Choroid plexus epithelial cell (primary cell): ENCODE measurements at places on chromosomes 4 and X.

- DNase-seq, result peak; percentile 47
Observed at GRCh38 chr4:53489279-53489889, 101.9 kb downstream of the LNX1 start.

GRCh38 chrX:53281963-53282695 lies 745 bp upstream of the IQSEC2 start:
- peak; percentile 44 for DNase-seq

- DNase-seq, result no peak
Observed at GRCh38 chr4:188282471-188283232, 143.4 kb downstream of the TRIML1 start.

DNA sequence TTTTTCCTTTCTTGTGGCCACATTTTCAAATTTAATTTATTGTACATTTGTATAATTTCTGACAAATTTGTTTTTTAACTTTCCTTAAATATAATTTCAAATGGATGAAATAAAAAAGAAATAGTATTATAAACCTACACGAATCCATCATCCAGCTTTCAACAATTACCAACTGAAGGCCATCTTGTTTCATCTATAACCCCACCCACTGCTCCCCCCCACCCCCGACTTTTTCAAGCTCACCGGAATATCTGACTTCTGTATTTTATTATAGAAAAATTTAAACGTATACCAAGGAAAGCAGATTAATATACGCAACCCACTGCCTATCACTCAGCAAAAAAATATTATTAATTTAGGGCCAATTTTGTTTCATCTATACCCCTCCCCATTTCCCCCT lies 1.1 kb downstream of the MORF4L2 start:
- DNase-seq, result peak; percentile 44

DNA sequence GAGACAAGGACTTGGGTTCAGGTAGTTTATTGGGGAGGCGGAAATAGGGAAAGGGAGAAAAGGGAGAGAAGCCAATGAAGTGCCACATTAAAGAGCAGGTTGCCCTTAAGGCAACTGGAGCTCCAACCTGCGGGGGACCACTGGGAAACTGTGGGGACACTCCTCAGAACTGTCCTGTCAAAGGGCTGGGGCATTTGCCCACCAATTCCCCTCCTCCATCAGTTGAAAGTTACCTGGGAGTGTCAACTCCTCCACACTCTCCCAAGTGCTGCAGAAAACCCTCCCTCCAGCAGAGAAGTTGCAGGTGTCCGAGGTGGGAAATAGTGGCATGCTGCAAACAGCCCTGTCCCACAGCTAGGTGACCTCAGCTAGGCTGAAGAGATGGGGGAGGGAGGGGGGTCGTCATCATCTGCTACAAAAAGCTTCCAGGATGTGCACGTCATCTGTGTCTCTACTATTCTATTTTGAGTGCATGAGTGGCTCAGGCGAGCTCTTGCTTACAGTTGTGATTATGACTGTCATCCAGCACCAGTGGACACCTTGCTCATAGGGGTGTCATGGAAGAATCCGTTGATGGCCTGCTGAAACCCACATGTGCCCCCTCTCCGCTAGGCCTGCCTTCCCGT lies 41.5 kb upstream of the XPNPEP2 start:
- DNase-seq, result no peak

- no peak for DNase-seq
Observed at GRCh38 chrX:2549876-2550275, 49.1 kb upstream of the DHRSX start.

- peak; percentile 76 for DNase-seq
Observed at GRCh38 chrX:9681422-9681821, 84.2 kb downstream of the GPR143 start.

GRCh38 chr4:89307178-89307445 lies 488 bp downstream of the GPRIN3 start:
- no peak for DNase-seq

- no peak for DNase-seq
Observed at GRCh38 chr4:83335701-83336100, 1.1 kb upstream of the HPSE start.

- no peak for DNase-seq
Observed at GRCh38 chr4:97911236-97911906, 231.9 kb downstream of the STPG2 start.

DNA sequence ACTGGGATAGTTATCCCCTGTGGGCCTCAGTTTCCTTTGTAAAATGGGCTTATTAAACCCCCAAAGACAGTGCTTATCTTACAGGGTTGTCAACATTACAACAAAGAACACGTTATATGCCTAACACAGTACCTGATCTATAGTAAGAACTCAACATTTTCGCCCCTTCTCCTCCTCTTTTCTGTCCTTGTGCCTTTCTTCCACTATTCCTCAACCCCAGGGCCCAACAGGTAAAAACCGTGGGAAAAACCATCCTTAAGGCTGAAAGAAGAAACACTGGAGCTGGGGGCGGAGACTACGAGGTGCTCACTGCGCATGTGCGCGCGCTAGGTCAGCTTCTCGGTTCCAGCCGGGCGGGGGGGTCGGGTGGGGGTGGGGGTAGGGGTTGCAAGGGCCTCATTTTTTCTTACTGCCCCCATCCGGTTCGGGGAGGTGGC lies 426 bp upstream of the XIAP start:
- DNase-seq, result no peak

DNA sequence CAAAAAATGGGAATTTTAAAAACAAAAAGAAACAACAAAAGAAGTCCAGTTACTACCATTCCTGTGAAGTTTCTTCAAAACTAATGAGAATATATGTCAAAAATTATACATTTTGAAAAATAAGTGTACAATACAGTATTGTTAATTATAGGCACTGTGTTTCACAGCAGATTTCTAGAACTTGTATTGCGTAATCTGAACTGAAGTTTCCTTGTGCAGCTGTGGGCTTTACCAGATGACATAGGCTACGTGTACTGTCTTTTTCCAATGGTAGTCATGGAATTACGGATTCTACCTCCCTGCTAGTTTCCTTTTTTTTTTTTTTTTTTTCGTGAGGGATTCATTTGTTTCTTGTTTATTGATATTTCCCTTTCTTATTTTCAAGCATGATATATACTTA lies 113.8 kb upstream of the GABRA2 start:
- DNase-seq, result peak; percentile 48

GRCh38 chr4:62644372-62644771 lies 1444.2 kb downstream of the ADGRL3 start:
- DNase-seq, result peak; percentile 43

GRCh38 chrX:101659601-101660063 lies at the start of gene ARMCX2:
Gene ARMCX2 (minus strand): TSS chrX:101659850. CDS start chrX:101657588, 2,262 bp downstream.
- peak; percentile 75 for DNase-seq

GRCh38 chrX:112646651-112647050 lies 33.1 kb downstream of the LHFPL1 start:
- no peak for DNase-seq

DNA sequence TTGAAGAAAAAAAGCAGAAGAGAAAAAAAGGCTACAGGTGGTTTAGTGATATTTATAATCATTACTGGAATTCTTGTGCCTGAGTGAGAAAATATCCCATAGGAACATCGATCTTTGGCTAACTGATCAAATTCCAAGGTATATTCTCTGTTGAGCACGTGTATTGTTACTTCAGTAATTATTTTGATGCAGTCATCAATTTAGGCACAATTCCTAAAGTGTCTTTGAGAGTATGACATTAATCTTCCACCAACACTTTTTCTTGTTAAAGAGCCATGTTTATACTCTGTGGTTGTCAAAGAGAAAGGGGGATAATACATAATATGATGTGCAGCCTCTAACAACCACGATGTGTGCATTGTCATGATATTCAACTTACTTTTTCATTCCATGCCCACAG lies 151.1 kb downstream of the TSPAN5 start:
- DNase-seq, result no peak

GRCh38 chrX:47030339-47030738 lies 47.9 kb upstream of the RGN start:
- DNase-seq, result peak; percentile 78

GRCh38 chrX:19549838-19550237 lies 34.5 kb upstream of the MAP3K15 start:
- no peak for DNase-seq

- no peak for DNase-seq
Observed at GRCh38 chr4:184641022-184641421, 8.2 kb downstream of the CASP3 start.

DNA sequence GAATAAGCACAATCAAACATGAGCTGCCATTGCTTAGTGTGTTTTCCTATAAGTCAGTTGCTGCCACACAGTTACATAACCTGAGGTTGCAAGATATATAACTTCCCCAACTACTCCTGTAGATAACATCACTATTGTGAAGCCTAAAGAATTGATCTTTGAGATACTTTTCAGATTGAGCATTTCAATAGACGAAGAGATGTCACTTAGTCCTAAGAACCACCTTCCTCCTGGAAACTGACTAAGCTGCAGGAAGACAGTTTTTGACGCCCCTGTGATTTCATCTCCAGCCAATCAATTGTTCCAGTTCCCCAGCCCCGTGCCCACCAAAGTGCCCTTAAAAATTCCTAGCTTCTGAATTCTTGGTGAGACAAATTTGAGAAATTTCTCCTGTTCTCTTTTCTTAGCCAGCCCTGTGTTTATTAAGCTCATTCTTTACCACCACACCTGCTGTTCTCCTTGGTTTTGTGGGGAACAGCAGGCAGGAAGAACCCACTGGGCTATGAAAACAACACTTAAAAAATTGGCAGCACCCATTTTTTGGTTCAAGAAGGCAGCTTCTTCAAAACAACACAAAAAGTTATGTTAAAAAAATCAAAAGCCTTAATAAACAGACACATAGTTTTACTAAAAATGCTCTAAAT lies 317.1 kb upstream of the PABPC4L start:
- no peak for DNase-seq

DNA sequence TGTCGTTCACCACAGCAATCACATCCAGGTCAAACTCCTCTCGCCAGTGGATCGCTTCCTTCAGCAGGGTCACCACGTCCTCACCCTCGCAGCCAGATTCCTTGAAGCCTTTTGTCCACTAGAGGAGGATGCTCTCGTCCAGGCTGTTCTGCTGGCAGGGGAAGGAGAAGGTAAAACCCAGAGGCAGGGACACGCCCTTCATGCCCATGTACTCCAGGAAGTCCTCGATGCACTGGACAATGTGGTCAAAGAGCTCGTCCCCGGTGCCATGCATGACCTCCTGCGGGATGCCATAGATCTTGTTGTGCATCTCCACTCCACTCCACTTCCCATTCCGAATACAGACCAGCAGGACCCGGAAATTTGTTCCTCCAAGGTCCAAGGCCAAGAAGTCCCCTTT lies 152.4 kb downstream of the TENT5D start:
- no peak for DNase-seq

DNA sequence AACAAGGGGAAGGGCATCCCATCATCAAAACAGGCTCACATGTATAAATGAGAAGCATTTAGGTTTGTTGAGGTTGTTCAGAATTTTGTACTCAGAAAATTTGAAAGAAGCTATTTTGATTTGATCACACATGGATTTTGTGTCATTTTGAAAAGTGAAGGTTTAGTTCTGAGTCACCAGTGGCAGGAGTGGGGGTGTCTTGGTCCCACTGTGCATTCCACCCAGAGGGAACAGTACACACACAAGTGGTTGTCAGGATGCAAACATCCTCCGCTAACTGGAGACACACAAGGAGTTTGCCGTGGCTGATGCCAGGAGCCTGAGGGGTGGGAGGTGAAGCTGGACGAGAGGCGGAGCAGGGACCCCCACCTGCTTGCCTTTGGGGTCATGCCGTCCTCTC lies 198.2 kb upstream of the PSAPL1 start:
- no peak for DNase-seq

DNA sequence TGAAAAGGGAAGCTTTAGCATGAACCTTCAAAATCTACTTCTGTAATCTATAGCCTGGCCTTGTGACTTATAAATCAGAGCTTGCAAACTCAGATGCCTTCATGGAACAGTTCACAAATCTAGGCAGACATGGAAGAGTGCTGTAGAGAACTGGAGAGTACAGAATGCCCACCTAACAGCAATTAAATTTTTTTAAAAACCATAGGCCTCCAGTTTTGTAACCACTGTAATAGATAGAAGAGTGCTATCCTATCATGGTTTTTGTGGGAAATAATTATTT lies 10.4 kb downstream of the MTMR1 start:
- no peak for DNase-seq

DNA sequence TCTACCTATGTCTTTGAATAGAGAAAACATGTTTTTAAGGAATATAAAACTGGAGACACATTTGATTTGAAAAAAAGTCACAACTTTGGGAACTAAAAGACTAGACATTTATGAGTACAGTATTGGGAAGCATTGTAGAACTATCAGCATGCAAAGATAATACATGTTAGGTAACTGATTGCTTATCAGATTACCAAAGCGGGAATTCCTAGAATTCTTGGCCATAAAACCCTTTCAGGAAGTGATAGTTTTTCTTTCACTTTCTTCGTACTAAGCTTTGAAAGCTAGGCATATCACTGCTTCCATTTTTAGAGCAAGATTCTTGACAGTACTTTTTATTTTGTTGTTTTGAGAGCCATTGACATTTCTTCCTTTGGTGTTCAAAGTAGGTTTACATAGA lies 646.6 kb upstream of the PITX2 start:
- DNase-seq, result peak; percentile 5

GRCh38 chr4:18842431-18842830 lies 820.9 kb upstream of the LCORL start:
- no peak for DNase-seq

DNA sequence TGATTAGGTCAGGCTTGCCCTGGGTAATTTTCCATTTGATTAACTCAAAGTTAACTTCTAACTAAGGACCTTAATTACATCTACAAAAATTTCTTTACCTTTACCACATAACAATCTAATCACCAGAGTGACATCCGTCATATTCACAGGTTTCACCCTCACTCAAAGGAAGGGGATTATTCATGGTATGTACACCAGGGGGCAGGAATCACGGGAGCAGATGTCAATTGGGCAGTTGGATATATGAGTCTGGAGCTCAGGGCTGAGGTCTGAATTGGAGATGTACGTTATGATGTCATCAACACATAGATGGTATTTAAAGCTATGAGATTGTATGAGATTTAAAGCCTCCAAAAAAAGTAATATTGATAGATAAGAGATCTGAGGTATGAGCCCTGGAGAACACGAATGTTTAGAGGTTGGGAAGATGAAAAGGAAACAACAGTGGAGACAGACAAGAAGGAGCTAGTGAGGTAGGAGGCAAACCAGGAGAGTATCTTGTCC lies 52.9 kb downstream of the PGRMC1 start:
- DNase-seq, result no peak

- peak; percentile 38 for DNase-seq
Observed at GRCh38 chrX:123959281-123960063, 2.0 kb upstream of the STAG2 start.

GRCh38 chr4:147477439-147477838 lies 3.5 kb upstream of the EDNRA start:
- no peak for DNase-seq

DNA sequence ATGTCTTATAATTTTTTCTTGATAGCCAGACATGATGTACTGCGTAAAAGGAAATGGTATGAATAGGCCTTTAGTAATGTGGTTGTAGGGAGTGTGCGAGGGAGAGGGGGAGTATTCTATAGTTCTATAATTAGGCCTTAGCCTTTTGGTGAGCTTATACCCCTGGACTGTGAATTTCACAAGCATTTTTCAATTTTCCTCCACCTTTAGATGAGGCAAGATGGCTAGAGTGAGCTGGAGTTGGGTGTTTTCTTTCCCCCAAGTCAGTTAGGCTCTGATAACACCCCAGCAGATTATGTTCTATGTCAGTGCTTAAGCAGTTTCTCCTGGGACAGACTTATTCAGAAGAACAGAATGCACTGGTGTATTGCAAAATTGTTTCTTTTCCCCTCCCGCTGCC lies 210.2 kb upstream of the NPY2R start:
- peak; percentile 54 for DNase-seq

- DNase-seq, result peak; percentile 10
Observed at GRCh38 chrX:36898301-36898700, 109.9 kb upstream of the FAM47C start.

GRCh38 chr4:173531086-173531965 lies 1.3 kb upstream of the HAND2 start:
- no peak for DNase-seq
